ENCODE measurements at places on chromosomes 7 and 10.

DNA sequence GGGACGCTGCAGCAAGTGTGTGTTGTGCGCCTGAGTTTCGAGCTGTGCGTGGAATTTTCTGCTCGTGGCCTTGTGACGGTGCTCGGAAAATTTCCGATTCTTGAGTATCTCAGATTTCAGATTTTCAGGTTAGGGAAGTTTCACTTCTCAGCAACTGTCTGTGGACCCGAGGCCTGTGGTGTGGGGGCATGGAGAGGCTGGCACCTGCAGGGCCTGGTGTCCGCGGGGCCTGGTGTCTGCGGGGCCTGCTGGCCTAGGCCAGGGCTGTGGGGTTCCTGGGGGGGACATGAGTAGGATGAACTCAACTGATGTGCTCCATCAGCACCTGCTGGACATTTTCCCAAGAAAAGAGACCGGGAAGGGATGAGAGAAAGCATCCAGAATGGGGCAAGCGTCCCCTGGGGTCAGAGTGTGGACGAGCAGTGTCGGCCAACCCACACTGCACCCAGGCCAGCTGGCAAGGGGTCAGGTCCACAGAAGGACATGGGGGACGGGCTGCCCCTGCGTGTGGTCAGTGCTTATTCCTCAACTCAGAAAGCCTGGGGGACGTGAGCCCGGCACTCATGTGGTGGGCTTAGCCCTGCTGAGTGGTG lies 31.3 kb upstream of the SHH start:
- DNase-seq: no peak

DNA sequence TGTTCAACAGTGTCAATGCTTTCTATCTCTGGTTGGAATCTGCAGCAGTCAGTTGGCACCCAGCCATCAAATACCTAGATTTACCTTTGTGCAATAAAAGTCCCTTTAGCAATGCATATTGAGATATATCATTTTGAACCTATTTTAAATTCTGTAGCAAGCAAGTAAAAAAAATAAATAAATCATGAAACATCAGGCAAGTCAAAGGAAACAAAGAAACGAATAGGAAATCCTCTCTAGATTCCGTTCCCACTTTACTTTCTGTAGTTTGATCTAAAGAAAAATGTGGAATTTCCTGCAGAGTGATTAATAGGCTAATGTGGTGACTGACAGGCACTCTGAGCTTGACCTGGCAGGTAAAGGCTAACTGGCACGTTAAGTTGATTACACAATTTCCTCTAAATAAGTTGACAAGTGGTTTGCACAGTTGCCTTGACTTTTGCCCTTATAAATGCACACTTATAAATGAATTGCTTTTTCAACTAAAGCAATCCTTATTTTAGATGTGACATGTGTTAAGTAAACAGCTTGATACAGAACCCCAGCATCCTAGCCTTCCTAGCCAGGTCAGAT lies 208.1 kb upstream of the TCF7L2 start:
- no peak for DNase-seq

DNA sequence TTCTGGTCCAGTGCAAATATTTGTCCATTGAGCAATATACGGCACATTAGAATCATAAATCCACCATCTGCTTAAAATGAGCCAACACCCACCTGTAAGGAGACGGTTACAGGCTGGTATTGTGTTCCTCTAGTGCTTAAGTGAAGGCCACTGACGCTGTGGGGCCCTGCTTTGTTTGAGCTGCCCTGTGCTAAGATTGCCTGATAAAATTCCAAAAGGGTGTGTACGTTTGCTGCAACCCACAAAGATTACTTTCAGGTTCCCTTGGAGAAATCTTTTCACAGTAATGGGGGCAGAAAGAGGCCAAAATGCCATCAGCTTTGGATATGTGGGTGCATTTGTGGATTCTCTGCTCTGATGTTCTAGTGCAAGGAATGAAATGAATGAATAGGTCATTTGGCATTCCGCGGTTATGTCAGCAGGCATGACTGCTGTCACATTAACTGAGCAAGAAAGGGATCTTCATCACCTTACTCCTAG lies 34.4 kb downstream of the AGR3 start:
- no peak for DNase-seq

GRCh38 chr10:73865459-73866442 lies 8.6 kb downstream of the CAMK2G start:
- DNase-seq: no peak

DNA sequence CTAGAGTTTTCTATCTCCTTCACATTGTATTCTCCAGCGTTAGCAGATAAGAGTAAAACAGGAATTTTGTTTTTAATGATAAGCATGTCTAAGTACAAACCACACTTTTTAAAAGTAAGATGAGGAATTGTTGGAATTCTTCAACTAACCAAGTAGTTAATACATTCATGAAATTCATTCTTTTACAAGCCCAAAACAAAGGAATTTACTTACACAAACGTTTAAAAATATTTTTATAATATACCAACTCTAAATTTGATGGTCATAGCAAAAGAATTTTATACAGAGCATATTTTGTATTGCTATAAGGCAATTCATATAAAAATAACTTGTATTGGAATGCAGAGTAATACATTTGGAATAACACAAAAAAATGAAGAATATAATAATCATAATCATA lies 51.3 kb downstream of the TWIST1 start:
- no peak for DNase-seq

DNA sequence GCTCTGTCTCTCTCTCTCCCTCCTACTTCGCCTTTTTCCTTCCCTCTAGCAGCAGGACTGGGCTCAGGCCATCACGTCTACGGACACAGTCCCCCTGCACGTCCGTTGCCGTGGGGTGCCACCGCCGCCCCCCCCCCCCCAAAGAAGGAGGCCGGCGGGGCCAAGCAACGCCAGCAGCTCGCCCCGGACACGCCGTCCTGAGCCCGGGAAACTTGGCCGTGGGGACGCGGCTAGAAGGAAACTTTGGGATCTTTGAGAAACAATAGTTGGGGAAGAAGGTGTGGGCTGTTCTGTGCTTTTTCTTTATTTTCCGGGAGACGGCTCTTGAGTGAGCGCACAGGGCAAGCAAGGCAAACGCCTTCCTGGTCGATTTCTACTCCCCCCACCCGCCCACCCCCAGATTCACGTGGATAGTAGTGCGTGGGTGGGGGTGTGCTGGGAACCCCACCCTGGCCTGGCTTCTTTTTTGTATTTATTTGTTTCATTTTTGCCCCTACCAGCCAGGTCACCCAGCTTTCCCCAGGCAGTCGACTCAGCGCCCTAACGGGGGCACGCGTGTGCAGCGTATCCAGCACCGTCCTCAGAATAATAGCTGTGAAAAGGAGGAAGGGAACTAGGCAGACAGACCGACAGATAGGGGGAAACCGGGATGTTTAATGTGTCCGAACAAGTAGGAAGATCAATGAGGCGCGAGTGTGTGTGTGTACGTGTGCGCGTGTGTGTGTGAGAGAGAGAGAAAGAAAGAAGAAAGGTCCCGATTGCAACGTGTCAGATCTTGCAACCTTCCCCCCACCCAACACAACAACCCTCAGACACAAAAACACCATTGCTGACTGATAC lies 1.4 kb downstream of the MXI1 start:
- peak; percentile 39 for DNase-seq

- DNase-seq: no peak
Measured at GRCh38 chr10:113516061-113516460, 36.8 kb upstream of the HABP2 start.

GRCh38 chr10:120019568-120019967 lies 127.0 kb downstream of the SEC23IP start:
- no peak for DNase-seq

DNA sequence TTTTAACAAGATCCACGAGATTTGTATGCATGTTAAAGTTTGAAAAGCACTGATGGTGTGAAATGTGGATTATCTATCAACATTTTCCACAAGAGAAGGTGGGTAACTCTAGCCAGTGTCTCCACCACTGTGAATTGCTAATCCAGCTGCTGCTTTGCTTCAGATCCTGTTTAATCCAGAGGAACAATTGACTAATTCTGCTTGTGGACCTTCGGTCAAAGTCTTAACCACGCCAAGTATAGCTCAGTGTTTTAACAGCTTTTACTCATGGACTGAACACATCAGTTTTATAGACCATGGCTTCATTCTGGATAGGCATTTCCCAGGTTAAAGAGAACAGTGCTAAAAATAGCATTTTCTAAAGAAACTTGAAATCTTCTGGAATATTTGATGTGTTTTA lies 23.5 kb downstream of the ADK start:
- no peak for DNase-seq

GRCh38 chr10:126160571-126160970 lies 227.7 kb downstream of the ADAM12 start:
- DNase-seq: no peak

GRCh38 chr10:97428572-97428981 lies 2.6 kb downstream of the PGAM1 start:
- DNase-seq: no peak

DNA sequence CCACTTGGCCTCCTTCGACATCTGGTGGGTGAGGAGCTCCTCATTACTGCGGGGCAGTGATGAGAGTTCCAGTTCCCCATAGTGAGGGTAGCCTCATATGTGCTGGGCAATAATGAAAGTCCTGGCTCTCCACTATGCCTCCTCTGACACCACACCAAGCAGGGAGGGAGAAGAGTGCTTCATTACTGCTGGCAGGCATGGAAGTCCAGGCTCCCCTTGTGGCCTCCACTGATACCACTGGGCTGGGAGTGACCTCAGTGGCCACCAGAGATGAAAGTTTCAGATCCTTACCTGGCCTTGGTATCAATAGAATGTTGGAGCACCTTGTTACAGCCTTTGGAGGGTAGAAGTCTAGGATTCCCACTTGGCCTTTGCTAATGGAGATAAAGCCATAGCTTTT lies 6.5 kb downstream of the DUS4L start:
- no peak for DNase-seq

- DNase-seq: no peak
Measured at GRCh38 chr7:139181404-139181803, 49.6 kb upstream of the UBN2 start.

DNA sequence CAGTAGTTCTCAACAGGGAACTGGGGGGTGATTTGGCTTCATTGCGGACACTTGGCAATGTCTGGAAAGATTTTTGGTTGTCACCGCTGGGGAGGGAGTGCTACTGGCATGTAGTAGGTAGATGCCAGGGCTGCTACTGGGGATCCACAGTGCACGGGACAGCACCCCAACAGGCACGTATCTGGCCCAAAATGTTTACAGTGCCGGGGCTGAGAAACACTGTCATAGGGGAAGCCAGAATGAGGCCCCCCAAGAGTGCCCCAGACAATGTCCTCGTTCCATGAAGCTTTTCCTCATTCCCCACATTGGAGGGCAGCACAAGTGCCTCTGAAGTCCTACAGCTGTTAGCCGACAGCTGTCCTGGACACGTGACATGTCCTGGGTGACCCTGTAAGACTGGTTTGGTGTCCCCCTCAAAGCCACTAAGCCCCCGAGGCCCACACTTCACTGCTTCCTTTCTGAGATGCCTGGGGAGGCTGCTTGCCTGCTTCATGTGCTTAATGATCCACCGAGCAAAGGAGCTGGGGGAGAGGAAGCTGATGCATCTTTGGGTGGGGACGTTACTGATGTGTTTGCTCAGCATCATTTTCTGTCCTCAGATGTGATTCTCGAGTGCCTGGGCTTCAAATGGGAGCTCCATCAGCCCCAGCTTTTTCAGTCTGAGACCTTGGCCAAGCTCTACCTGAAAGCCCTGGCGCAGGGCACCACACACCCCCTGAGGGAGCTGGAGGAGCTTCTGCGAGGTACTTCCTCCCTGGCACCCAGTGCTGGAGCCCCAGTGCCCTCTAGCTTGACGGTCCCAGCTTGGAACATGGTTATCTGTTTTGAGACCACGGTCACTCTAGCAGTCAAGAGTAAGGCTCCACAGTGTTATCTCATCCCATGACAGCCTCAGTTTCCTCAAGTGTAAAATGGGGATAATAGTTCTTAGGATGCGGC lies 14.7 kb downstream of the BTBD16 start:
- DNase-seq: no peak

DNA sequence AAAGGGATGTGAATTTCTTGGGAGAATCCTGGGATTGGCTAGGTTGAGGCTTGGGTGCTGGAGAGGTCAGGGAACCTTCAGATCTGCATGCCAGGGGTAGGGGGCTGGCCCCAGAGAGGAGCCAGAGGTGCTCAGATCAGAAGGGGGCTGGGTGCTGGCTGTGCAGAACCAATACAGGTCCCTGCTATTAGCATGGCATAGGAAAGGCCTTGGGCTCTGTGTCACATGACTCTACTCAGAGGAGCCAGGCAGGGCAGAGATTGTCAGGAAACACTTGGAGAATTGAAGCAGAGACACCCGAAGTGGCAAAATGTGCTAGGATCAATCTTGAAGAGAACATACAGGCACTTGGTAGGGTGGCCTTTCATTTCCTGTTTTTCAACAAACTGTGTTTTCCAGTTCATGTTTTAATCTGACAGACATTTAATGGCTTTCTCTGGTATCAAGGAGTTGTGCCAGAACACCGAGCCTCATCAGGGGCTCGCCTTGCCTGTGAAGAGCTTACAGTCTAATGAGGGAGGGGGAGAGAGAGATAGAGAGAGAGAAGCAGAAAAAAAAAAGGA lies 498.9 kb downstream of the RPS24 start:
- DNase-seq: no peak

DNA sequence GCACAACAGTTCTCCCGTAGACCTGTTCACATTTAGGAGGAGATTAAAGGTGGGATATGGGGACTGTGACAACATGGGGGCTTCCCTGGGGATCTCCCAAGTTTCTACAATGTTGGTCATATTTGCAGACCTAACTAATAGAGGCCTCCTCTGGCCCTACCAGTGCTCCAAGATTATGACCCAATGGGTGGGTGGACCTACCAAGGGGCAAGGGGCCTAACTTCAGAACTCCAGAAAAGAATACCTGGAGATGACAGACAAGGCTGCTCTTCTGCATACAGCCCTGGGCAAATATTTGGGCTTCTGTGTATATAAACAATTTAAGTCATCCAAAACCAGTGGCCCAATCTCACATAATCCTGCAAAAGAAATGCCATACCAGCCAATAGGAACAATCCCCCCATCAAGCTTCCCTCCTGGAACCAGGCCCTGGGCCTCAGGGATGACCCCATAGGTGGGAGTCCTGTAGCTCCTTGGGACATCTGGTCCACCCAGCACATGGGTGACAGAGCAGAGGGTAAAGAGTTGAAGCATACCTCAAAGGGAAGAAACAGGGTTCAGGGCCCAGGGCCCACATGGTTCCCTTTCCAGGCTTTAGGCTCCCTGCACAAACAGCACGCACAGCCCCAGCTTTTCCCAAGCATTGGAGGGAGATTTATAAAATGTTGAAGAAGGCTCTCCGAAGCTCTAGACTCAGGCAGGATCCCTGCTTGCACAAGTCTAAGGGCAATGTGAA lies 86.1 kb upstream of the CHST15 start:
- no peak for DNase-seq

GRCh38 chr7:55493408-55493807 lies 78.9 kb downstream of the VOPP1 start:
- DNase-seq: no peak

Data from nucleus accumbens (tissue), 56 donors.